Hepatocyte (in vitro differentiated cells): ENCODE measurements at places on chromosomes 1 and 21. TPM values are rescaled to one million over a fixed set of nuclear protein-coding genes. Genes with fewer than 3 reads are reported as not detected.

PLPP3 gene
- polyA plus RNA-seq, result 103 TPM in 2 replicates

LCE2C gene
- not detected in 2 replicates for polyA plus RNA-seq

LCE6A gene
- polyA plus RNA-seq, result not detected in 2 replicates

SPRR4 gene
- not detected in 2 replicates for polyA plus RNA-seq

AUNIP gene
- polyA plus RNA-seq, result 0.41 and 2.4 TPM in 2 replicates

SPRR2D gene
- polyA plus RNA-seq, result not detected in 2 replicates

FCRL1 gene
- polyA plus RNA-seq, result not detected in 2 replicates

CPT2 gene
- polyA plus RNA-seq, result 22.8 and 29.1 TPM in 2 replicates
